RCC 7860 (cell line): ENCODE measurements at places on chromosomes 5 and 9.

- no peak for DNase-seq
Measured at GRCh38 chr5:72237415-72237814, 82.6 kb downstream of the MRPS27 start.

- DNase-seq = peak; percentile 44
Measured at GRCh38 chr5:170100066-170100943, 5.4 kb upstream of the FOXI1 start.

- DNase-seq = no peak
Measured at GRCh38 chr5:94692581-94692980, 74.1 kb downstream of the SLF1 start.

GRCh38 chr9:121895818-121896544, 197.1 kb downstream of the TTLL11 start:
- DNase-seq = peak; percentile 14

GRCh38 chr5:132334812-132335211, 34.7 kb upstream of the SLC22A5 start:
- no peak for DNase-seq

- no peak for DNase-seq
Measured at GRCh38 chr9:98146101-98146991, 27.3 kb upstream of the TRIM14 start.

- no peak for DNase-seq
Measured at GRCh38 chr9:124450931-124451661, 845 bp downstream of the ADGRD2 start.

GRCh38 chr9:78778861-78779374, 482.0 kb downstream of the PSAT1 start:
- peak; percentile 55 for DNase-seq

GRCh38 chr9:38706493-38706892, 13.4 kb downstream of the FAM240B start:
- no peak for DNase-seq

DNA sequence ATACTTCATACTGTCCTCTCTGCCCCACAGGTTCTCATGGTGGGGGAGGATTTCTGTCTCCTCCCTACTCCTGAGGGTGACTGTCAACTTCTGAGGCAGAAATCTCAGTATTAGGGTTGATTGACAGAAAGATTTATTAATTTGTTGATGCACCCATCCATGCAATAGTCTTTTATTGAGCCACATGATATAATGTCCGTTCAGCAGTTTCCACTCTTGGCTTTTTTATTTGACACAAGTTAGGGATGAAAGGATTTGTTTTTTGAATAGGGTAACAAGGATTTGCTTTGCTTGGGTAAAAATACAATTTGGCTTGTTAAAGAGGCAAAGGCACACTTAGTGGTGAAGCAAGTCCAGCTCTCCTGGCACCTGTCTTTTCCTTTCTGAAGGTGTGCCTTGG, 125.0 kb downstream of the ADAMTSL1 start:
- DNase-seq = no peak

GRCh38 chr5:107058235-107058634, 612.5 kb downstream of the EFNA5 start:
- DNase-seq = no peak

- no peak for DNase-seq
Measured at GRCh38 chr9:21668516-21668915, 133.9 kb upstream of the MTAP start.

- no peak for DNase-seq
Measured at GRCh38 chr9:136552117-136552703, 6.4 kb upstream of the NOTCH1 start.

DNA sequence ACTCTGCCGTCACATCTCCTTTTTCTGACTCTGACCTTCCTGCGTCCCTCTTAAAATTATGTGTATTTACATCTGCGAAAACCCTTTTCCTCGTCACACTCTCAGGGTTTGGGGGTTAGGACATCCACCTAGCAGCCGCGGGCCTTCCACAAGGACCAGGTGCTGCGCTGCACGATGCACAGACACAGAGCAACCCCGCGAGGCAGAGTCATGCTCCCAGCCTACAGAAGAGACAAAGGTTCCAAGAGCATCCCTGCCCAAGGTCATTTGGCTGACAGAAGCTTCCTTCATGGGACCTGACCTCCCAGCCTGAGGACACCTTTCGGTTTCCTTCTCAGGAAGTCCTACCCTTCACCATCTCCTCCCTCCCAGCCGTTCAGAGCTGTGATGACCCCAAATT, 118.6 kb upstream of the SARDH start:
- DNase-seq = no peak

DNA sequence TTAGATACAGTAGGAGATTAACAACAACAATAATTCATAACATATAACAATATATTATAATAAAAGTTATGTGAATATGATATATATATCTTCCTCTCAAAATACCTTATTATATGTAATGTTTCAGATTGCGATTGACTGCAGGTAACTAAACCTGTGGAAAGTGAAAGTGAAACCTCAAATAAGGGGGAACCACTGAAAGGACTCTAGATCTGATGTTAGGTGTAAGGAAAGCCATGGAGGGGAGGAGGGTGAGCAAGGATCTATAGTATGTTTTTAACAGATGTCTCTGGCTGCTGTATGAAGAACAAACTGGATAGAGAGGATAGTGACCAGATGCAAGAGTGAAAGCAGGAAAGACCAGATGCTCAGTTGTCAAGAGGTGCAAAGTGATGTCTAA, 5.8 kb upstream of the FSTL4 start:
- no peak for DNase-seq
